T-helper 2 cell (primary cell): ENCODE measurements at places on chromosomes 16 and 17.

- DNase-seq: no peak
These were observed 22.6 kb downstream of the CNTNAP1 start for GRCh38 chr17:42704837-42705494.

- DNase-seq: no peak
These were observed 59.6 kb downstream of the MAP2K6 start for GRCh38 chr17:69473841-69474831.

GRCh38 chr16:52837251-52837650 lies 215.4 kb downstream of the CHD9NB start:
- DNase-seq: no peak

DNA sequence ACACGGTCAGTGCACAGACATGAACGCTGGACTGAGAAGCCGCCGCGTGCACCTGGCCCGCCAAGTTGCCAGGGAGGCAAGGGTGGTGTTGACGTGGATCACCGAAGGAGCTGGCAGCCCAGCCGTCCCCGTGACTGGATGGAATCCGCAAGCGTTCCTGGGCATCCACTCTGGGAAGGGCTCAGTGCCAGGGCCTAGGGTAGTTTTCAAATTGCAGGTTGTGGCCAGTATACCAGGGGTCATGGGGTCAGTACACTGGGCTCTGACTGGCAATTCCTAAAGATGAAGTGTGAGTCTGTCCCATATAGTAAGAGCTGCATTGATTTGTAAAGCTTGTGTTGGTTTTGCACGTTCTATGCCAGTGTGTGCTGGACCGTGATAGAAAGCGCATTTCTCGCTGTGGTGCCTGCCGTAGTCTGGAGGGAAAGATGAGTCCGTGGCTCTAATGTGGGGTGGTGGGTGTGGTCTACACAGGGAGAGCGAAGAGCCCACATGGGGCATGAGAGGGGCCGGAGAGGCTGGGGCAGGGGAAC lies 21.1 kb upstream of the METRNL start:
- DNase-seq: no peak

DNA sequence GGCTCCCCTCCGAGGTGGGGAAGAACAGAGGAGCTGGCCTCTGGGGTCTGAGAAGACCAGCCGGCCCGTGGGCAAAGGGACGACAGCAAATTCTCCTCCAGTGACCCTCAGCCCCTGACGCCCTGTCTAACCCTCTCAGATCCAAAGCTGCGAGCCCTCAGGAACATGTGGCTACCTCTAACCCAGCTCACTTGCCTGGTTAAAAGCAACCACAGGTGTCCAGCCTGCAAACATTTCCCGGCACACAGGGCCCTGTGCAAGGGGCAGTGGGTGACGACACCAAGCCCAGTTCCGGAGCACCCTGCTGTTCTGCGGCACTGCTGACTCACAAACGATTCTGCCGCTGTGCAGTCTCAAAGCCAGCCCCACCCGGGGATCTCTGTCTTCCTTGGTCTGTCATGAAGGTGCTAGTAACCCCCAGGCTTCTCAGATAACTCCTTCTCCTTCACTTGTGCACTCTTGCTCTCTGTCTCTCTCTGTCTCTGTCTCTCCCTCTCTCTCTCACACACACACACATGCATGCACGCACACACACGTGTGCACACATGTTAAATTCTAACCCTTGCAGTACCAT lies 23.0 kb downstream of the WNT3 start:
- no peak for DNase-seq

DNA sequence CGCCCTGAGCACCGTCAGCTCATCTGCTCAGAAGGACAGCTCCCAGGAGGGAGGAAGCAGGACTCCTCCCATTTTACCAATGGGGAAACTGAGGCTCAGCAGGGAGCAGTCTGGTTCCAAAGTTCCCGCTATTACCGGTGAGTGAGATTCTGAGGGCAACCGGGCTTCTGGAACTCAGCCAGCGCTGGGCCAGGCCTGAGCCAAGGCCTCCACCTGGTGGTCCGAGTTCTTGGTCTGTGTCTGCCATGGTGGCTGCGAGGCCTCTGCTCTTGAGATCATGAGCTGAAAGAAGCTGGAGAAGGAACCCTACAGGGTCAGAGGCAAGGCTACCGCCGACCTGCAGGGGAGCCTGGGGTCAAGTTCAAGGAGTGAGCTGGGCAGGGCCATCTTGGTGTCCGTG lies 110.8 kb upstream of the GSE1 start:
- no peak for DNase-seq

- no peak for DNase-seq
These were observed 52.9 kb downstream of the CA10 start for GRCh38 chr17:52105591-52105990.

GRCh38 chr16:67661101-67661761 lies 471 bp downstream of the PARD6A start:
- DNase-seq: no peak

DNA sequence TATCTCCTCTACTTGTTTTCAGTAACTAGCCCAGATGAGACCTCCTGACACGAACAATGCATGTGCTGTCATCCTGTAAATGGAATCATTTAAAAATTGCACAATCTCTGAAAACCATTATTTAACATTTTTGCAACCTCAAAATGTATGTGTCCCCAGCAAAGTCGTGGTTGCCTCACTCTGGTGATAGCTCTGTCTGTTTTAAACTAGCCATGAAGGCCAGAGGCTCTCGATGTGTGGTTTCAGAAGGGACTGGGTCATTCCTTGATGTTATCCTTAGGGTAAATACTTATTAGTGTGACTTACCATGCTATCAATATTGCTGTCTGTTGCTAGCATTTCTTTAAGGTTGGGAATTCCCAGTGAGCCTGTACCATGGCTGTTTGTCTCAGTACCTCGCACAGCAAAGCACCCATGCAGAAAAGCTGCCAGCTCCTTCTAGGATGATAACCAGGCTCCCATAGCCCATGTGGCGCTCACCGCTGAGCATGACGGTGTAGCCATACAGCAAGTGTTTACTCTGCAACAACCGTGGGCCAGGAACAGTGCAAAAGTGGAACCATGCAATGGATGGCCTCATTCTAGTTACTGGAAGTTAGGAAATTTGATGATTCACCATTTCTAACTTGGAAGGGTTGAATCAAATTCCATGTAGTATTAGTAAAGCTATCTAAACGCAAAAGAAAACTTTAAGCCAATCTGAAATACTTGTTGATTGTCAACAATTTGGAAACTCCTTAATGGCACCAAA lies 2.9 kb upstream of the PGS1 start:
- no peak for DNase-seq

- no peak for DNase-seq
These were observed 18.2 kb downstream of the SCN4A start for GRCh38 chr17:63954402-63955063.

GRCh38 chr16:9128346-9129342 lies 37.2 kb downstream of the HAPSTR1 start:
- no peak for DNase-seq

DNA sequence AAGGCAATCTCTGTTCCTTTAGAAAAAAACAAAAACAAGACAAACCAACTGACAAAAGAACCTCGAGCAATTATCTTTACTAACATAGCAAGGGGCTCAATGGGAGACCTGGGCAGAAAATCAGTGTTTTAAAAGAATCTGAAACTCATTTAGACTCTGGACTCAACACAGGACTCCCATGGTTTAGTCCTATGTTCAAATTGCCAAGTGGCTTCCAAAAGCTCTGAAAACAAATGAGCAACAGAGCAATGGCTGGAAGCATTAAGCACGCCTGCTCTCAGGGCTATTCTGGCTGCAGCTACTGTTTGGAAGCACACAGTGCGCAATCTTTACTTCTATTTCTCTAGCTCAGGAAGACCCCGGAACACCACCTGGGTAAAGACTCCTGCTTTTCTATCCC lies 162.0 kb downstream of the AATF start:
- DNase-seq: no peak

GRCh38 chr16:31105677-31106213 lies 2.4 kb upstream of the BCKDK start:
- DNase-seq: peak; percentile 67

DNA sequence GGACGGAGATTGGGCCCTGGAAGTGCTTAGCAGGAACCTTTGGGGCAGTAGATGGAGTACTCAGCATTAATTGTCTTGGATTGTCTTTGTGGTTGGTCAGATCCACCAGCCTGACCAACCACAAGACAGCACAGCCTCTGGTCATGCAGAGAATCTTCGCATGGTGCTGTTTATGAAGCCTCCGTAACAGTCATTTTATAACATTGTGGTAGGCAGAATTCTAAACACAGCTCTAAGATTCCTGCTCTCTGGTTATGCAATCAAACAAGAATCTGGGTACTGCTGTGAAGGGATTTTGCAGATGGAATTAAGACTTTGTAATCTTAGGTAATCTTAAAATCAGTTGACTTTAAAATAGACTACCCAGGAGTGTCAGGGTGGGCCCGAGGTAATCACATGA lies 312.2 kb upstream of the GOT2 start:
- no peak for DNase-seq

- no peak for DNase-seq
These were observed 20.4 kb downstream of the CDH5 start for GRCh38 chr16:66386629-66387622.

GRCh38 chr16:11046382-11046931 lies 102.1 kb downstream of the CLEC16A start:
- DNase-seq: no peak

DNA sequence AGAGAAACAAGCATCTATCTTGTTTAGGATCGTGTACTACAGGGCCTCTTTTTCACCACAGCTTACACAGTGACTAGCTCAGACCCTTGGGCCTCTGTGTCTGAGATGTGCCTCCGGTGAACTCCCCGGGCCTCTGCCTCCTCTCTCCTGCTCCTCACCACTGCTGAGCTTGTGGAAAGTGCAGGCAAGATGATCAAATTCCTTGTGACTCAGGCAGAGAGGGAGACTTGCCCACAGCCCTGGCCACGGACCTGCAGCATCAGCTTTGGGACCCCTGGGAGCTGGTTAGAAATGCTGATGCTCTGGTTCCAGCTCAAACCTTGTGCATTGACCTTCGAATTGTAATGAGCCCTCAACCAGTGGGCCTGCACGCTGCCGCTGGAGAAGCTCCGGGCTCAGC lies 79.8 kb downstream of the ZDHHC7 start:
- DNase-seq: no peak

DNA sequence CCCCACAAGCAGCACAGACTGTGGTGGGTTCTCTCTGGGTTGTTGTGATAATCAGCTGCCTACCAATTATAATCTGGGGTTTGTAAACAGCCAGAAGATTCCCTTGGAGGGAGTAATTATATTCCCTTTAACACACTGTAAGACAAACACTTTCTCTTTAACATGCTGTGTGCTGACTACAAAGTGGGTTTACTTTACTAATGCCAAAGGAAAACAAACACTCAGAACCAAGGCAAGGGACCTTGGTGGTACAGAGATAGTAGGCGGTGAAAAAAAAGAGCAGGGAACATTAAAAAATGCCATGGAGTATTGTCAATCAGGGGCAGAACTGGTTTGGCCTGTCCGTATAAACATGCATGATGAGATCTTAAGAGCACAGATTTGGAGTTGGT lies 3.0 kb upstream of the VAT1L start:
- no peak for DNase-seq

DNA sequence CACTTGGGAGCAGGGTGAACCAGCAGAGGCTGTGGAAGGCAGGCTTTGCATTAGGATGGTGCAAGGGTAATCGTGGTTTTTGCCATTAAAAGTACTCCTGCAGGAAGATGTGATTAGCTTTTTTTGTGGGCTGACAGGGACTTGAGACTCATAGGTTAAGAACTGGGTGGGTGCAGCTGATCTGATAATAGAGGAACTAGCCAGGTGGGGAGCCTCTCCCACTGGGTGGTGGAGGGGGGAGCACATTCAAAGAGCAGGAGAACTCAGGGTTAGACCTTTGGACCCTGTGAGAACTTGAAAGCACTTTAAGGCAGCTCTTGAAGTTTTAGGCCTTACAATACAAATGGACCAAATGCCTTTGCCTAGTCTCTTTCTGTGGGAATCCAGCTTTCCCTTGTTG lies 32.4 kb downstream of the CCL4 start:
- no peak for DNase-seq

- DNase-seq: no peak
These were observed 882.8 kb upstream of the SOX9 start for GRCh38 chr17:71237903-71238538.

- DNase-seq: no peak
These were observed 776 bp downstream of the LRRC75A start for GRCh38 chr17:16491131-16491702.

- no peak for DNase-seq
These were observed 120.2 kb upstream of the HLF start for GRCh38 chr17:55144518-55144917.
